ENCODE measurements at places on chromosomes 5 and 9.

GRCh38 chr5:42672925-42673324 lies 83.7 kb upstream of the CCDC152 start:
- DNase-seq = no peak

- DNase-seq = no peak
These were observed 93.6 kb upstream of the PITX1 start for GRCh38 chr5:135127439-135128240.

GRCh38 chr9:80928697-80929096 lies 760.6 kb downstream of the TLE1 start:
- no peak for DNase-seq

DNA sequence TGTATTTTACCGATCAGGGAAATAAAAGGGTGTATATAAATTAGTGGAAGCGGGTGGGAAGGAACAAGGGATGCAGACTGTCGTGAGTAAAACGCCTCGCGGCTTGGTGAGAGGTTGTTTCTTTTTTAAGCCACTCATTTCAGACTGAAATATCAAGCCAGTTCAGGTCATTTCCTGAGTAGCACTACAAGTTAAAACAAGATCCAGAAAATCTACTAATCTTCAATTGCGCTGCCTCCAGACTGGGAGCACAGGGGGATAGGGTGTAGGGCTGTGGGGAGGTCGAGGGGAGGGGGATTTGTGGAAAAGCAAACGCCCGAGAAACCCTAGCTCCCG lies 140.8 kb downstream of the TSSK1B start:
- no peak for DNase-seq

GRCh38 chr5:152237531-152237930 lies 167.5 kb downstream of the NMUR2 start:
- no peak for DNase-seq

DNA sequence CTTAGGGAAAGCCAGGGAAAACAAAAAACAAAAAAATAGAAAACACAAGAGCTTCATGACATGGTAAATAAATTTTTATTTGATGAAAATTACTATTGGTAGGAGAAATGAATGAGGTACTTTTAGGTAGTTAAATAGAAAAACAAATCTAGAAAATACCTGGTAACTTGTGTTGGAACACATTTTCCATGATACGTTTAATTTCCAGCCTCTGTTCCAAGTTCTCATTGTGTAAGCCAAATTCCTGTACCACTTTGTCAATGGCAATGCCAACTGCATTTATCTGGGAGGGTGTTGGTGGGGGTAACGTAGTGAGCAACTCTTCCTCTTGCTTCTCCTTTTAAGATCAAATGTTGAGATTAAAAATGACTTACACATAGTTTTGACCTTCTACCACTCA lies 9.4 kb downstream of the TUT7 start:
- no peak for DNase-seq

- DNase-seq = no peak
These were observed 28.0 kb downstream of the TNIP1 start for GRCh38 chr5:151052836-151053235.

DNA sequence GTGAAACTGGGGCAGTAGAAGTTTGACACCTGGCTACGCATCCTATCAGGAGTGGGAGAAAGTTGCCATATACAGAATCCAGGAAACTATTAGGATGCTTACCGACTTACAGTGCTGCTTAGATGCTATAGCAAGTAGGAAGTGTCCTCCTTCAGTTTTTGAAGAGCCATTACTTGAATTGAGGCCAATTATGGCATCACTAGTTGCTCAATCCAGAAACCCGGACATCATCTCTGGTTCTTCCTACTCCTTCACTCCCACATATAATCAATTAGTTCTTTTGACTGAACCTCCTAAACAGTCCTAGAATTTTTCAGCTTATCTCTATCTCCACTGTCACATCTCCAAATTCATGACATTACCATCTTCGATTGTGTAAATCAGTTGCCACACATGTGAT lies 41.8 kb upstream of the UGCG start:
- no peak for DNase-seq

- DNase-seq = no peak
These were observed 121.8 kb downstream of the CAAP1 start for GRCh38 chr9:26770821-26771220.

DNA sequence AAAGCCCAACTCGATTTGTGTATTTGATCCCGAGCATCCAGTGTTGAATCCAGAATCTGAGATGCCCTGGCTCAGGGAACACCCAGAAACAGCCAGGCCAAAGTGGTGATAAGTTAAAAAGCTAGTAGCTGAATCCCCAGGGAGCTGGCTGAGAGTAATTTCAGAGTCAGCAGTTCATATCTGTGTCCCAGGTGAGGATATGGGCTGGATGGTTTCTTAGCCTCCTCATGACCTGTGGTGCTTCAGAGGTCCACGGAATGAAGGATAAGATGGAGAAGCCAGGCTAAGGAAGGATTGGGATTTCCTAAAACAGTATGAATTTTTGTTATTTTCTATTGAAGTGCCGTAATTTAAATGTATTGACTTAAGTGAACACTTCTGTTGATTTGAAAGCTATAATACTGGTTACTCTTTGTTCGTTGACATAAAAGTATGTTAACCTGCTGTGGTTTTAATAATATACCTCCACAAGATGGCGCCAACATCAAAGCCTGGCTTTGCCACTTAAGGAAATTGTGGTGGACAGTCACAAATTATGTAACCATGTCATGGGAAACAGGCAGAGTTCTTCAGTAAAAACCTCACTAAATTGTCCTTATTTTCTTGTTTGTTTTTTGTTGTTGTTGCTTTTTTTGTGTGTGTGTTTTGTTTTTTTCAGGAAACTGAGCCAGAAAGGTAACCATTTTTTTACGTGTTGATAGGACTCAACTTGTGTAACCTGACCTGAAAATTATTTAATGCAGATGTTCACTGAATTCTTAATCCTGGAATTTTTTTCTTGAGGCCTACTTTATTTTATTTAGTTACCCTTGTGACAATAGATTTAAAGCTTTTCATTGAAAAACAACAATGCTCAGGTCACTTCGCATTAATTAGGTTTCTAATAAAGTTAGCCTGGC lies 11.4 kb downstream of the MTAP start:
- peak; percentile 55 for DNase-seq

- no peak for DNase-seq
These were observed 67.3 kb downstream of the DOCK8 start for GRCh38 chr9:281741-282645.

- no peak for DNase-seq
These were observed 56.5 kb upstream of the COL5A1 start for GRCh38 chr9:134585021-134585561.

DNA sequence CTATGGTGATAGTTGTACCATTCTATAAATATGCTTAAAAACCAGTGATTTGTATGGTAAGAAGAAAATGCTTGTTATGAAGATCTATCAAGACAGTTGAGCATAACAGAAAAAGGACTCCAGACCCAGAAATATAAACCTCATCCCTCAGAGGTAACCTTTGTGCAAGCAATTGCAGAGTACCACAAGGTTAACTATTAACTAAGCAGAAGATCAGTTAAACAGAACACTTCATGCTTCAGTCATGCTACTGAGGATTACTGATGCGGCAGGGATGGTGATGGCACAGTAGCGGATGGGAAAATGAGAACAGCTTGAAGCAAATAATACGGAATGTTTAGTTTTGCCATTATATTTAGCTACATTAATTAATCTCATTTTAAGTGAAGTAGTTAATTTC lies 45.5 kb downstream of the IARS1 start:
- DNase-seq = no peak

- no peak for DNase-seq
These were observed 134.7 kb downstream of the SEMA5A start for GRCh38 chr5:9411142-9411541.

- DNase-seq = no peak
These were observed 136.1 kb downstream of the MACIR start for GRCh38 chr5:103394676-103395075.
